Activated CD8-positive, alpha-beta memory T cell treated with anti-CD3 and anti-CD28 coated beads, Interleukin-2, amount 50 U/mL, for 4 hours (primary cell): ENCODE measurements at places on chromosomes 3 and 15.

GRCh38 chr15:52405856-52406255 is 110.3 kb upstream of the MYO5C start:
- DNase-seq, result no peak

DNA sequence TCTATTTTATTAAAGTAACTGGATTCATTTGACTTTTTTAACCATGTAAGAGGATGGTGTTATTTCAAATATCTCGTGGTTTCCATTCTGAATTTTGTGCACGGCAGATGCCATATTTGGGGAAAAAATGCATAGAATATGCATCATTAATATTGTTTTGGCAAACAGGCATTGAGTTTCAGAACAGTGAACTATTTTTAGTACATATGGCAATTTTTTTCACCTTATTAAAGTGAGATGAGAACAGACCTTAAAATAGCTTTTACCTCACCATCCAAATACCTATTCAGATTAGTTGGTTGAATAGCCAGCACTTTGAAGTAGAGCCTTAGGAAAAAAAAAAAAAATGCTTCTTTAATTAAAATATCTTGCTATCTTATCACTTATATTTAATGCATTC is 117.3 kb upstream of the FLNB start:
- DNase-seq, result no peak

GRCh38 chr3:172283841-172284357 is 164.4 kb downstream of the GHSR start:
- no peak for DNase-seq

DNA sequence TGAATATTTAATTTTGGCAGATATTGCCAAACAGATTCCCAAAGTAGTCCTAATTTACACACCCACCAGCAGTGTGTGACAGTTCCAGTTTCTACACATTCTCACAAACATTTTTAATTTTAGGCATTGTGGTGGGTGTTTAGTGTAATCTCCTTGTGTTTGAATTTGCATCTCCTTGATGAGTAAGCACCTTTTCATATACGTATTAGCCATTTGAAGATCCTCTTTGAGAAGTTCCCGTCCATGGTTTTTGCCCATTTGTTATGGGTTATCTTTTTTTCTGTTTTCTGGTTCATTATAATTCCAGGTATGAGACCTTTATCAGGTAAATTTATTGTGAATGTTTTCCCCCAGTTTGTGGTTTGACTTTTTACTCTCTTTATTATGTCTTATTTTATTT is 2.3 kb upstream of the TM4SF19 start:
- DNase-seq, result no peak

GRCh38 chr3:147395899-147396711 is 10.2 kb downstream of the ZIC4 start:
- DNase-seq, result no peak

DNA sequence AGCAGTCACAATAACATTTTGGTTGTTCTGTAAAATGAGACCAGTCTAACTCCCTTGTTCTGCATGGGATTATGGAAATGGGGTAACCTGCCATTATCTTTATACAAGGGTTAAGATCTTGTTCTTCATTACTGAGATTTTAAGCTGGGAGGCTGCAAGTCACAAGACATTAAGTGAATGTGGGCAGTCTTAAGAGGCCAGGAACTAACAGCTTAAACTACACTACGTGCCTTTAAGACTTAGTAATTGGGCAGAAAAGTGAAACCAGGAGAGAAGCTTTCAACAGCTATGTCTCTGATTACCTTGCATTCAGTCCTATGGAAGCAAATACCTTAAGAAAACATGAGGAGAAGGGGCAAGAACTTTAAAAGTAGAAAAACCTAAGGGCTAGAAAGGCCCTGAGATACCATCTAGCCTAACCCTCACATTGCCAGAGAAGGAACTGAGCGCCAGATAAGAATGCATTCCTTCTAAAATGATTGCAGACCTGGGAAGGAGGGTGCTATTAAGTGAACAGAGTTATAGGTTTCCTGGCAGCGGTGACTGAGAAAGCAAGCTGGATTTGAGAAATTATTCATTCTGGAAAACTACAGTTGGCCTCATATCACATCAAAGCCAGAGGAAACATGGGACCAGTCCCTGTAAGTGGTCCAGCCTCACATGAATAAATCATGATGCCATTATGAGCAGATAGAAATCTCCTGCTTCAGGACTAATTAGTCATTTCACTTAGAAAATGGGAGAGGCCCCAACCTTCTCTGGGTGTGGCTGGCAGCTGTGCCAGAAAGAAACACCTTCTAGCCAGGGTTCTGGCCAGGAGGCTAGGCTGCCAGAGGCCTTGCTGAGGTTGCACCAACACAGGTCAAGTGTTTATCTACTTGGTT is 32.9 kb downstream of the DAPK2 start:
- no peak for DNase-seq

- peak; percentile 61 for DNase-seq
These were observed 37.7 kb upstream of the LCTL start for GRCh38 chr15:66603301-66604179.

- DNase-seq, result no peak
These were observed 162.8 kb downstream of the CD47 start for GRCh38 chr3:107928084-107928445.

DNA sequence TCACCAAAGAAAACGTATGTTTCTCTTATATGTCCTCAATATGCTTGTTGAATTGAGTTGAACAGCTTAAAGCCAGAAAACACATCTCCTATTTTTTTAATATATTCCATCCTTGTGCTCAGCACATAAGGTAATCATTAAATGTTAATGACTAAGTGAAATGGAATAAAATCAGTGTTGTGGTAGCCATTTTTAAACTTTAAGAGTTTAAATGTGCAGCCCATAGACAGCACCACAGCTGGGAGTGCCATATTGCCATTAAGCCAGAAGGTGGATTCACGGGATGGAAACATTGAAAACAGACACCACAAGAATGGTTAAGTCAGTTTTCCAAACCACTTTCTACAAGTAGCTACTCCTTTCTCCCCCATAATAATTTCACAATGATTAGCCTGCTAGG is 76.8 kb upstream of the C15orf61 start:
- no peak for DNase-seq

DNA sequence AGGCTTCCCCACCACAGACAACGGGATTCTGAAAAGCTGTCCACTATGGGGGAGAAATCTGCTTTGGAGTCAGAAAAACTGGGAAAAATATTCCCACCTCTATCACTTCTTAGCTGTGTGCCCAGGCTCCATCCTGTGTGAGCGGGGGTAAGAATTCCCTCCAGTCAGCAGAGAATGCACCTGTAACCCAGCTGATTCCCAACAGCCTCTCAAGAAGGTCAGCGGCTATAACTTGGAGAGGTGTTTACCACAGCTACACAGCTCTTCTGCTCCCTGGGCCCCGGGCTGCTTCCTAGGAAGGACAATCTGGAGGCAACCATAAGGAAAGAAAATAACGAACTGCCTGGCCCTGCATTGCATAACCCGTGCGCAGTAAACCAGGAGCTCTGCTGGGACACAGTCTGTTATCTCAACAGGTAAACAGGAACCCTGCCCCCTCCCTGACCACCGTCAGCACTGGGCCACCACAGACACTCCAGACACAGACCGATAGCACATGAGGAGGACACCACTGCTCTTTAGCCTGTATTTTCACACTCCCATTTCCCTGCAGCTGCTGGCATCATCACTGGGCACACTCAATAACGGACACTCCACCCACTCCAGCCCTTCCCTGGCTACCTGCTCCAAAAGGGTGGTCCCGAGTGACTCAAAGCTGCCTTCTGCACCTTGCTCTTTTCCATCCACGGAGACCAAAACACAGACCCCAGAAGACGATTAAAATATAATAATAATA is 2.1 kb downstream of the RAB43 start:
- no peak for DNase-seq

DNA sequence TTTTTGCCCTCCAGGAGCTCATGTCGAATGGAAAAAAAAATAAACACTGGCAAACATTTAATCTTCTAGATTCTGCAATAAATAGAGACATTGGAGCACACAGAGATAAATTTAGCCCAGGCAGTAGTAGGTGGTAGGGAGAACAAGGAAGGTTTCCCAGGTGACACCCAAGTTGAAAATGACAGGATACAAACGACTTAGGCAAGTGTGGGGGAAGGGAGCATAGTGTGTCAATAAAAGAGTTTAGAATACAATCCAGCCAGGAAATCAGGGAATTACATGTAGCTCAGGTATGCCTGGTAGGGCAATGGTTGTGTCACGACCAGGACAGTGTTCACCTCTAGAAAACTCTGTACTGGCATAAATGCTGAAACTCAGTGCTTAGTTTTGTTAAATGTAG is 364.6 kb upstream of the AGTR1 start:
- DNase-seq, result no peak

GRCh38 chr3:174020156-174020555 is 622.6 kb downstream of the NLGN1 start:
- DNase-seq, result no peak

DNA sequence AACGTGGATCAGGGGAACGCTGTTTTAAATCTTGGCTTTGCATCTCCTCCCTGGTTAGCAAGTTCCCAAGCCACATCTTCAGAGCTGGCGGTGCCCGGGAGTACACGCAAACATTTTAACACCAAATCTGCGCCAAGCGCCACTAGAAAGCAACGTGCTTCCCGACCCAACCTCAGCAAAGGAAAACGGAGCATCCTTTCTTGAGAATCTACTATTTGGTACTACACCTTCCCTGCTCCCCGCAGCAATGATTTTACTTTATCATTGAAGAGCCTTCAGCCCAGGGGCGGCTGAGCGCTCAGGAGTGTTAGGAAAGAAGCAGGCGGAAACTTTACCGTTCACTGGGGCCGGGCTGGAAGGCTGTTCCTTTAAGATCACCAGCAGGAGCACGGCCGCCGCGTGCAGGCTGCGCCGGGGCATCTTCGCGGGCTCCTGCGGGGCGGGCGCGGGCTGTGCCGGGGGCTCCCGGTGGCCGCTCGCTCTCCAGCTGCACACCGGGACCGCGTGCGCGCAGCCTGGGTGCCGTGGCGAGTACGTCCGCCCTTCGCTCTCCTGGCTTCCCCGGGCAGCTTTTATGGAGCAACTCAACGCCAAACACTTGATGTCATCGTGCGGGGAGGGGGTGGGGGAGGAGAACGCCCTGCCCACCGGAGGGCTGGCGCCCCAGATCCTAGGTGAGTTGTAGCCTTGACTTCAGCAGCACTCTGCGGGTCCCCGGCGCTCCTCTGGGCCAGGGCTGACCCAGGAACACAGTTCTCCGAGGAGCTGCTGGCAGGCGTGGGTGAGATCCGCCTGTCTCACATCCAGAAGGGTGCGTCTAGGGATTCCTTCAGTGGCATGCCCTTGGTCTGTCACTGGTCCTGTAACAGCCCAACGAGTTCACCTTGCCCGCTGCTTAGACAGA is at the start of gene CA12:
CA12 (minus strand) TSS at position 546 of the 904 bp plus-strand sequence; CDS start at position 420, 126 bp downstream.
- no peak for DNase-seq

DNA sequence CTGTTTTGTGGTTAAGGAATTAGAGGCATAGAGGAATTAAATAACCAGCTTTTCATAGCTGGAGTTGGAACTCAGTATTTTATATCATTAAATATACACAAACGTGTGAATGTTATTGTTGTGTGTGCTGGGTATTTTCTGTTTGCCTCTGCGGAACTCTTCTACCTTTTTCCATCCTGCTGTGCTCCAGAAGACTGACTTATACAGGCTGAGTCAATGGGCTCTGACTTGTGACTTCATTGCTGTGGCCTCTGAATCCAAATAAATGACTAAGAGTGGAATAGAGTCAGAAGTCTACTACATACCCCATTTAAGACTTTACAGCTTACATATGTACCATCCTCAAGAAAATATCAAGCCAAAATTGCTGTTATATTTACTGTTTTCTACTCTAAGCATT is 17.6 kb downstream of the ARIH1 start:
- no peak for DNase-seq

GRCh38 chr3:44409640-44410410 is 67.6 kb downstream of the ZNF445 start:
- no peak for DNase-seq

- no peak for DNase-seq
These were observed 24.1 kb upstream of the MITF start for GRCh38 chr3:69715204-69715603.

DNA sequence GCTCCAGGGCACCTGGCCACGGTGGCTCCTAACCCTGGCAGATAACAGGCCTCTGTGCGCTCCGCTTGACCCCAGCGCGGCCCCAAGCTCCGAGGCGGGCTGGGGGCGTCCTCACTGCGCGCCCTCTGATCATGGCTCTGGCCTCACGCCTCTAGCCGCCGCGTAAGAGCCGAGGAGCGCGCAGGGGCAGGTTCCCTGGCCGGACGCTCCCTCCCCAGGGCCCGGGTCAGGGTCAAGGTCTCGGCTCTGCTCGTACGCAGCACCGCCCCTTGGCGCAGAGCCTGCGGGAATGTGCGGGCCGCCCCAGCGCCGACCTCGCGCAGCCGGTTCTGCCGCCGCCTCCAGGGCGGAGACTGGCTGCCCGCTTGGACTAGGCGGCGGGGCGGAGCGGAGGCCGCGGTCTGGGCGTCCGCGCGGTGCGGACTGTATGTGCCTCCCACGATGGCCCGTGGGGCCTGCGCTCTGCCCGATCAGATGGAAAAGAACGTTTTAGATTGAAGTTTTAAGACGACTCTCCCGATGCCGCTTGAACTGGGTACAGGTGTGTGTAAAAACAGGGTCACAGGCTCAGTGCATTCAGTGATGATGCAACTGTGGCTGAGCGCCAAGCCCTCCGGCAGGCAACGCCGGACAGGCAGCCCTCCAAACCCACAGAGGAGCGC is 40.8 kb downstream of the CHST14 start:
- DNase-seq, result no peak

DNA sequence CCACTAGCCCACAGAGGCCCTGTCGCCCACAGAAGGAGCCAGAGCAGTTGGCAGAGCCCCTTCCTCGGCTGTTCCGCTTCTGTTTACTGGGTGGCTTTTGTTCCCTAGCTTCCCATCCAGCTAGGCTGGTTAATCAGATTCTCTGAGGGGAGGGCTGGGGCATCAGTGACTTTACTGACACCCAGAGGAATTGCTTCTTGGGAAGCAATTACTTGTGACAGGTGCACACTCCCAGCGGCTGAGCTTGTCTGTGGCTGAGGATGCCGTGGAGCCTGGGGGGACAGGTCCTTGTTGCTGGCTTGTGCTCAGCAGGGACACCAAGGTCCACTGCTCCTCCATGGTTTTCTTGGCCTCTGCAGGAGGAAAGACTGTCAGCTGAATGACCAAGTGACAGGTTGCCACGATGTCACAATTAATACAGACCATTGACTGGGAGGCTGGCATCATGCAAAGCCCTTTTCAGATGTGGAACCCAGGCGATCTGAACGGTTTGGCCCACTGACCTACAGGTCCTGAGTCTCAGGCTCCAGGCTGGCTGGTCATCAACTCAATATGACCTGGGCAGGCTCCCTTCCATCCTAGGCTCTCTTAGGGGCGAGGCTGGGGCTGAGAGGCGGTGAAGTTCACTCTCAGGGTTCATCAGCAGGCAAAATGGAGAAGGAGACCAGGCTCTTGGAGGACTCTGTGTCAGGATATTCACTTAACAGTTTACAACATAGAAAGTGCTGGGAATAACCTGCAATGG is 31.8 kb upstream of the SFMBT1 start:
- no peak for DNase-seq

DNA sequence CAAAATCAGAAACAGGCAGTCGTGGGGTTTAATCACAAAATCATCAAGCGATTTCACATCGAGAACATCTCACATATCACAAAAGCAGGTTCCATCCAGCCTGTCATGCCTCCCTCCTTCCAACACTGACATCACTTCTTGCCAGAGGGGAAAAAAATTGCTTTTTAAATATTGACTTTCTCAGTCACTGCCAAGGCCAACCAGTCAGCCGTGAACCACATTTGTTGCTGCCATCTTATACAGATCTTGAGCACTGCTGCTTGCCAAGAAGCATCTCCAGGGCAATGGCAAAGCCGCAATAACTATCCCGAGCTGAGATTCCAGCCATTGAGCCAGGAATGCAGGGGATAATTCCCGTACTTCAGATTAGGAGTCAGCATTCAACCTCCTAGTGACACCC is 174.6 kb downstream of the ANXA2 start:
- no peak for DNase-seq

GRCh38 chr3:69309814-69310213 is 76.1 kb downstream of the FRMD4B start:
- DNase-seq, result no peak
